ENCODE measurements at places on chromosomes 7 and 10. TPM values are rescaled to one million over a fixed set of nuclear protein-coding genes. Genes with fewer than 3 reads are reported as not detected.

DNA sequence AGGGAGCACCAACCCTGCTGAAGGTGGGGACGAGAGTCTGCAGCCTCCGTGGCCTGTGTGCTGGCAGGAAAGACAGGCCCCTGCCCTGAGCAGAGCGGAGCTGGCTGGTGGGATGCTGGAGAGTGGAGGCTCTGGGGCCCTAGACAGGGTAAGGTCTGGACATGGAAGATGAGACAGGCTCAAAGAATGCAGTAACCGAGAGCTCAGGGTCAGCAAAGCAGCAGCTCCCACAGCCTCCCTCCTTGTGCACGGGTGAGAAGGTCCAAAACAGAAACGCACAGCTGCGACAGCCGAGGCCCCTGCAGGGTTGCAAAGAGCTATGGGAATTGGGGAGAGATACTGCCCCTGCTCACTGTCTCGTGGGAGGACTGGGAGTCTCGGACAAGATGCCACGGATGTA lies 80.5 kb downstream of the TNS3 start:
- no peak for DNase-seq

DNA sequence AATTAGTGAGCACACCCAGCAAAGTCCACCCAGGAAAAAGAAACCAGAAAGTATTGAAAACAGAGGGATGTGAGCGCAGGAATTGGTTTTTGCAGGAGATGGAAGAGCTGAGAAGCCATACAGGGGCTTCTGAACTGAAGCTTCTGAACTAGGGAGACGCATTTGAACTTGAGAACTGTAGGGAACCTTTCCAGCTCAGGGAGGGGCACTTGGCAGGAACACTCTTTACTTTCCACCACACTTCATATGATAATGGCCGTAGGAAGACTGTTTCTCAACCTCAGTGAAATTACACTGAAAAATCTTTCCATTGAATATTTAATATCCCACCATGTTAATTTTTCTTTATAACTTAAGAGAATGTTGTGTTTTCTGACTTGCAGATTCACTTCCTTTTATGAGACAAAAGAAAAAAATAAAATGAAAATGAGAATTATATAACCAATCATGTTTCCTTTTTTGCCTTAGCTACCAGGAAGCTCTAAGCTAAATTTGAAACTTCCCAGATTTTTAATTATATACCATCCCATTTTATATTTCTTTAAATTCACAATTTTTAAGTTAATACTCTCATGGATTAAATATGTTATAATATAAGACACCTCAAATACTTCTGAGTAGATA lies 98.3 kb upstream of the TCF7L2 start:
- DNase-seq = no peak

DNA sequence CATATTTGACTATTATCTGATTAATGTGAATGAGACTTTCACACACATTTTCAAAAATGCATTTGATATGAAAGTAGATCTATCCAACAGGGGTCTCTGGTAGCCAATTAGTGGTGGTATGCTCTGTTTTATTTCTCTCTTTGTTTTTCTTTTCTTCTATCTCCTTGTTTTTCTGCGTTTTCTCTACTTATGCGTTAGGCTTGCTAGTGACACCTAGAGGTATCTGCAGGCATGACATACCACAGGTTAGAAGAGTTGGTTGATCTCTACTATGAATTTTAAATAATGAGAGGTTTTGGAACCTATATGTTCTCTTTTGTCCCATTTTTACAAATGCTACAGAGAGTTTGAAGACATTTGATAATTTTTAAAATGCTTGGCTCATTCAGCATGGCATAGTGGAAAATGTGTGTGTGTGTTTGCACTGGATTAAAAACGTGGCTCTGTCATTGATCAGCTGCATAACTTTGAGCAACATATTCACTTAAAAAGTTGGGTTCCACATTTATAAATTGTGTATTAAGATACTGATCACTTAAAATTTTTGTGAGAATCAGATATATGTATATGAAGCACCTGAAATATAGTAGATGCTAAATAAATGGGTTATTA lies 28.1 kb upstream of the PLXDC2 start:
- DNase-seq = peak; percentile 43

GRCh38 chr10:58842860-58843376 lies 330.2 kb downstream of the BICC1 start:
- no peak for DNase-seq

DNA sequence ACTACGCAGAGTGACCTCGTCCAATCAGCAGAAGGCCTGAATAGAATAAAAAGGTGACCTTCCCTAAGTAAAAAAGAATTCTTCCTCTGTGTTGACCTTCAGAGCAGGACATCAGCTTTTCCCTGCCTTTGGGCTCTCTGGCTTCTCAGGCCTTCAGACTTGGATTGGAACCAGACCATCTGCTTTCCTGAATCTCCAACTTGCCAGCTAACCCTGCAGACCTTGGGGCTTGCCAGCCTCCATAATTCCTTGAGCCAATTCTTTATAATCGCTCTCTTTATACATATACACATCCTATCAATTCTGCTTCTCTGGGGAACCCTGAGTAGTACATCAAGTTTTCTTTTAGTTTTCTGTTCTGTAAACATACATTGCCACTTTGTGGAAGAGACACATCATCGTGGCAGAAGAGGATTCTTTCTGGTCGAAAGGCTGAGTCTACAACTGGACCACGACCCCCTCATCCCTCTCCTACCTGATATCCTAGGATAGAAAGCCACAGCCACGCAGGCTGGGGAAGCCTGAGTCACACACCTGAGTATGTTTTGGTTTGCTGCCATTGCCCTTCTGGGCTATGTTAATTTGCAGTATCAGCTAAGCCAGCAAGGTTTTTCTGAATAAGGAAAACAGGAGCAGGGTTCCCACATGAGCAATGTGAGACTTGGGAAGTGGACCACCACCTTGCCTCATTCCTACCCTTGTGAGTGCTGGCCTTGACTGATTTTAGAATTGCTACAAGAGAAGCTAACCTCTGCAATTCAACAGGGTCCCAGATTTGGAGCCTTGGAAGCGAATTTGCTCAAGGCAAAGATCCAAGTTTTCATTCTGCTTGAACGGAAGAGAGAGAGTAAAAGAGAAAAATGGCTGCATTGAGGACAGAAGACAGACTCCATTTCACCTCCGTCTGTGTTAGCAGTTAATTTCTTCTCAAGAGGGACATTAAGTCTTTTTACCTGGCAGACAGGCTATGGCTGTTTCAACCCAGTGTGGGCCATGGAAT lies 445.2 kb upstream of the FZD8 start:
- no peak for DNase-seq

- peak; percentile 93 for DNase-seq
Observed at GRCh38 chr10:100697070-100697469, 48.3 kb upstream of the PAX2 start.

DNA sequence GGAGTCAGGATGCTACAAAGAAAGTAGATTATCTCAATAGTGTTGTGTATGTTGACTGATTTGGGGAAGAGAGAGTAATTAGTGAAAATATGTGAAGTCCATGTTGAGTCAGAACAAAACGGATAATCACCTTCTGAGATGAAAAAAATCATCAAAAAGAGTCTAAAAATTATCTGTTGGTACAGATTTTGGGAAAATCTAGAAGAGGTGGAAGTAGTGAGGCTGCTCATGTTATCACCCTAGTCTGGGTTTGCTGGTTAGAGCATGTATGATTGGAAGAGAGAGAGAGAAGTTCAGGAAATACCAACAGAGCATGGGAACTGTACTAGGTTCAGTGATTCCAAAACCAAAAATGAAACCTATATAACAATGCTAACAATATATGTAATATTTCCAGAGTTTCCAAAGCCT lies 12.3 kb downstream of the RPA3 start:
- DNase-seq = no peak

- DNase-seq = no peak
Observed at GRCh38 chr10:75203724-75204123, 6.9 kb upstream of the VDAC2 start.

DNA sequence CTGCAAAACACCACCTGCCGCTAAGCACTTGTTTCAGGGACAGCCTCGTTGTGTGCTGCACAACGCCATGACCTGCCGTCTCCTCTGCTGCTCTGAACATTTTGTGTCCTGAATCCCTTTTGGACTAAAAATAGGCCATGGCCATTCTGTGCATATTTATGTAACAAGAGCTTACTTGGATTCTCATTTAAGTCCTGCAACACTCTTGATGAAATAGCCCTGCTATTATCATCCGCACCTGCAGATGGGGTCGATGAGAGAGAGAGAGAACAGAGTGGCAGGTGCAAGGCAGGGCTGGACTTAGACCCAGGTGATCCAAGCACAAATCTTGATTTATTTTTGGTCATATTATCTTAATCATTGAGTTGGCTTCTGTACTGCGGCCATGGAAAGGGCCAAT lies 121.2 kb upstream of the PRKCQ start:
- DNase-seq = peak; percentile 8

JMJD1C gene
- 71.6 TPM for total RNA-seq

OR6V1 gene
- not detected for total RNA-seq

TLL2 gene
- 0.12 TPM for total RNA-seq

TMEM270 gene
- 1.7 TPM for total RNA-seq
